ENCODE measurements at places on chromosomes 1 and 21.

DNA sequence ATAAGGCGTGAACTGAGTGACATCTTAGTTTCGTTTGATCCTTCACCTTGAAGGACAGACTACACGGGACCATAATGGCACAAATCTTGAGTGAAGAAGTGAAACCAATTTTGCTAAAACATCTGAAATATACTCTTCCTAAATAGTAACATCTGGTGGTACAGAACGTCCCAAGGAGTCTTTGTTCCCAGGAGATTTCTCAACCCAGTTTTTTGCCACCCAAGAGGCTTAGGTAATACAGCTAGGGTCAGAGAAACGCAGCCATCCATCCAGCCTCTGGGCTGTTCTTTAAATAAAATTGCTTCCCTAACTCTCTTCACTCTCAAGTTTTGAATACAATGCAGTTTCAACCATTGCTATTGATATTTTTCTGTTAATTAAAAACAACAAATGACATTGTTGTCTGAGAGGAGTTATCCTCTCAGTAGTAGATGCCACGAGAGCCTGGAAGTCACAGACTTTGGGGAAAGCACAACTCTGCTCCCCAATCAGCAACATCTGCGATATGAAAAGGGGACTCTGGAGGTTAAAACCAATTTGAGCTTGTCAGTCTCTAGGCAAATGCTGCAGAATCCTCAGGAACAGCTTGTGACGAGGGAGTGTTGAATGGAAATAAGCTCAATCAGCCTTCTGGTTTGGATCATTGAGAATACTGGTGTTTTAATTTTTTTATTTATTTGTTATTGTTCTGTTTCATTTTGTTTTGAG is 394.3 kb upstream of the ADGRL2 start:
- DNase-seq: no peak

DNA sequence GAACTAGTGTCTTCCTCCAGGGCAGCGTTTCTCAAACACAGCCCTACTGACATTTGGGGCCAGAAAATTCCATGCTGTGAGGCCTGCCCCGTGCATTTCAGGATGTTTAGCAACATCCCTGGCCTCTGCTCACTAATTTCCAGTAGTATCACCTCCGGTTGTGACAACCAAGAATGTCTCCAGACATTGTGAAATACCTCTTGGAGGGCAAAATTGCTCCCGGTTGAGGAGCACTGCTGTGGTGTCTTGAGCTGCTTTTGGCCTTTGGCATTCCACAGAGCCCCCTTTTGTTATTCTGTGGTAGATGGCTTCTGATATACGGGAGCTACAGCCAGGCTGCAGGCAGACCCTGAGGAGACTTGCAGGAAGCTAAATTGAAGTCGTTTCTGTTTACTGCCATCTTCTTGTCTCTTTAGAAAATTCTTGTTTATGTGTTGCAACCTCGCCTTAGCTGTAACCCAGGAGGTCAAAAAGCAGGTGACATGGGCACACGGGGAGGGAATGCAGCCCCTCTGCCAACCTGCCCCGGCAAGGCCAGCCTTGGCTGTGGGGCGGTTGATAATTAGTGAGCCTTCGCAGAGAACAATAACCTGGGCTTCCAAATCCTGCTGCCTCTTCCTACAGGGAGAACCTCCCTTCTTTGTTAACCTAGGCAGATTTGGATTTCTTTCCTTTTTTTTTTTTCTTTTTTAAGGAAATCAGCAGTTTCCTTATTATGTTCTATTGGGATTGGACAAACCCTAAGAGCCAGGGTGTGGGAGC is 74.7 kb upstream of the AKT3 start:
- DNase-seq: no peak

- DNase-seq: no peak
Measured at GRCh38 chr1:101975371-101975770, 21.4 kb downstream of the OLFM3 start.

- no peak for DNase-seq
Measured at GRCh38 chr21:37530901-37531351, 164.4 kb downstream of the DYRK1A start.

DNA sequence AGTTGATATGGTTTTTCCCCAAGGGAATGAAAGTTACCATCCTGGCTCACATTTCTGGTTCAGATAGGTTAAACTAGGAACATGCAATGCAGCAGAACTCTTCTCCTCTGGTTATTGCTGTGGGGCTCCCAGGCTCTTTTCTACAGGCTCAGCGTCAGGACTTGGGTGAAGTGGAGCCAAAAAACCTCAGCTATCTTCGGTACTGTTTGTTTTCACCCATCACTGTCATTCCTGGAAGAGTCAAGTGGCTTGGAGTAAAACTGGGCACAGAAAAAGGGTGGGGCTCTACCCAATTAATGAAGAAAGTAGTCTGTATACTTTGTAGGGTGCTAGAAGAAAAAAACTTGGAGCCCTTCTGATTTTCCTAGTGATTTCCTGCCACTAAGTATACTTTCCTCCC is 9.4 kb downstream of the WNT2B start:
- DNase-seq: no peak

DNA sequence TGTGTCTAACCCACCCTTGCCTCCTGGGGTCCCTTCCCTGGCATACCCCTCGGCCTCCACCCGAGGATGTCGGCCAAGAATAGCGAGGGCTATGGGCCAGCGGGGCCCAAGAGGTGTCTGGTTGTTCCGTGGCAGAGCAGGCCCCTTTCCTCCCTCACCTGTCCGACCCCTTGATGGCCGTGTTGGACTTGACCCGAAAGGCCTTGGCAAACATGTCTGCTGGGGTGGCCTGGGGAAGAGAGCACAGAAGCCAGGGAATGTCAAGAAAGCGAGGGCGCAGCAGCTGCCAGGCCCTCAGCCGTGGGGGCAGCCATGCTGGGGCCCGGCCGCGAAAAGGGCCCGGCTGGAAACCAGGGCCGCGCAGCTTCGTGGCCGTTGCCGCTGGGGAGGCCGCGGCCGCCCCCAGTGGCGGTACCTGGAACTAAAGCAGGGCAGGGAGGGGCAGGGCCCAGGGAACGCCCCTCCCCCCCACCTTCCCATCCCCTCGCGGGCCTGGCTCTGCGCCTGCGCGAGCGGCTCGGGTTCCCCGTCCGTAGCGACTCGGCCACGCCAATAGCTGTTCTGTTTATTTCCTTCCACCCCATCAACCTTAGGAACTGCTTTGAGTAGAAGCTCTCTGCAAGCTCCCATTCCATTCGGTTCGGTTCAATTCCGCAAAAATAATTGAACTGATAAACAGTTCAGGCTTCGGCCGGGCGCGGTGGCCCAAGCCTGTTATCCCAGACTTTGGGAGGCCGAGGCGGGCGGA is at the start of gene EIF2D:
Gene EIF2D, minus strand, starts transcription at position 337 of the 748 bp plus-strand sequence. Its CDS starts 123 bp downstream, at position 214.
- DNase-seq: peak; percentile 97

- DNase-seq: peak; percentile 55
Measured at GRCh38 chr21:43864962-43865539, at the start of gene AGPAT3. Gene AGPAT3 (plus strand): TSS chr21:43865223. CDS start chr21:43959682, 94,459 bp downstream.

- DNase-seq: no peak
Measured at GRCh38 chr1:178724376-178724727, 692 bp upstream of the RALGPS2 start.

- DNase-seq: peak; percentile 67
Measured at GRCh38 chr1:207959141-207959825, 48.4 kb upstream of the CD34 start.

DNA sequence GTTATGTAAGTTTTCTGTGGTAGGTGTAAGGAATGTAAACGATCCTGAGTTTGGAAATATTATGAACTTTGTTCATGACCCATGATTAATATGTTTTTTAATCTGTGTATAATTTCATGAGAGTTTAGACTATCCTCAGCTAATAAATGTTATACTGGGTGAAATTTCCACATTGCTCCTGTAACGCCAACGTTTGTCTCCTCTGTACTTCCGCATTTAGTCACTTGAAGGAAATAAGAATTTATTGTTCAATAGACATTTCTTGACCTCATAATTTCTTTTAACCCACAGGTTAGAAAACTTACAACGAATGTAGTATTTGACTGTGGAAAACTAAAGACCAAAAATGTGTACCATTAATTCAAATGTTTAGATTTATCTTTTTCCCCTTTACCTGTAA is 876 bp downstream of the KCNJ15 start:
- DNase-seq: peak; percentile 21

DNA sequence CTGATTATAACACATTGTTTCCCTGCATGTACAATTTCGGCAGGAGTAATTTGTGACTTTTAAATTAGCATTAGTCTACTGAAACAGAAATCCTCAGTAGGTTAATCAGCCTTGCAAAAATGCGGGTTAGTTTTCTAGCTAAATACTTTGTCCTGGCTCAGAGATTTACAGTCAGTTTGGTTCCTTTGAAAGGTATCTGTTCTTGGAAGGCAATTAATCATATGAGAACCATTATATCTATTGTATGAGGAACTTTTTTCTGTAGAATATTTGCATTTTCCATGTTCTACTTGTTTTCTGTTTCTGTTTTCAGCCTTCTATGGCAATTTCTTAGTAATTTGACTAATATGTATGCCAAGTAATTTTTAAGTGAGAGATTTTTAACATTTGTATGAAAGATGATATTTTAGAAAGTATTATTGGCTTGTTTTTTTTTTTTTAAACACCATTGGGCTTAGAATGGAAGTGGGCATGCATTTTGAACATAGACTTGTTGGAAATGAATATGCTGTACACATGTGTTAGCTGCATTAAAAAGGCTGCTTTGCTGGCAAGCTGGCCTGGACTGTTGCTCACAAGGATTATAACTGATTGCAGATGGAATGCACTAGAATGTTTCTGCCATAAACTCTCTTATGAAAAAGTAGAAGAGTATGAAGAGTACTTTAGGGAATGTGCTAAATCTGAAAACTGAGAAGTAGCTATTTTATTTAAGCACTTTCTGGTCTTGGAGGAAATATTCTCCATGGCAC is 26.2 kb downstream of the KIF1B start:
- no peak for DNase-seq

GRCh38 chr21:41349126-41349525 is 12.7 kb upstream of the MX2 start:
- DNase-seq: no peak

GRCh38 chr1:151803915-151804314 is 1.3 kb downstream of the LINGO4 start:
- no peak for DNase-seq

GRCh38 chr21:46214478-46215340 is 13.9 kb downstream of the LSS start:
- no peak for DNase-seq

- DNase-seq: no peak
Measured at GRCh38 chr1:3639397-3639911, 10.4 kb downstream of the WRAP73 start.

GRCh38 chr1:53520481-53520880 is 61.3 kb downstream of the DMRTB1 start:
- DNase-seq: no peak

DNA sequence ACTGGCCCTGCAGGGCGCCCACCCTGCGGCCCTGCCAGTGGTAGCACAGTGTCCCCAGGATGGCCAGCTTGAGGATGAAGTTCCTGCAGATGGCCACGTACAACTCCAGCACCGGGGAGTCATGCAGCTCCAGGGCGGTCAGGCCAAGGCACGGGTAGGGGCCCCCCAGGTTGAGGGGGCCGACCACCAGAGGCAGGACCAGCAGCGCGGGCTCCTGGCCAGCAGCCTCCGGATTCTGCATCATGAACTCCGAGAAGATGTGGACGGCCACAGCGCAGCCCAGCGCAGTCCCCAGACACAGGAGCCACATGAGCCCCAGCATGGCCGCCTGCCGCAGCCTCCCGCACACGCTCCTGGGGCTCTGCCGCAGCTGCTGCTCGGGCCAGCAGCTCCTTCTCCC is 41.0 kb downstream of the ZNF691 start:
- no peak for DNase-seq

DNA sequence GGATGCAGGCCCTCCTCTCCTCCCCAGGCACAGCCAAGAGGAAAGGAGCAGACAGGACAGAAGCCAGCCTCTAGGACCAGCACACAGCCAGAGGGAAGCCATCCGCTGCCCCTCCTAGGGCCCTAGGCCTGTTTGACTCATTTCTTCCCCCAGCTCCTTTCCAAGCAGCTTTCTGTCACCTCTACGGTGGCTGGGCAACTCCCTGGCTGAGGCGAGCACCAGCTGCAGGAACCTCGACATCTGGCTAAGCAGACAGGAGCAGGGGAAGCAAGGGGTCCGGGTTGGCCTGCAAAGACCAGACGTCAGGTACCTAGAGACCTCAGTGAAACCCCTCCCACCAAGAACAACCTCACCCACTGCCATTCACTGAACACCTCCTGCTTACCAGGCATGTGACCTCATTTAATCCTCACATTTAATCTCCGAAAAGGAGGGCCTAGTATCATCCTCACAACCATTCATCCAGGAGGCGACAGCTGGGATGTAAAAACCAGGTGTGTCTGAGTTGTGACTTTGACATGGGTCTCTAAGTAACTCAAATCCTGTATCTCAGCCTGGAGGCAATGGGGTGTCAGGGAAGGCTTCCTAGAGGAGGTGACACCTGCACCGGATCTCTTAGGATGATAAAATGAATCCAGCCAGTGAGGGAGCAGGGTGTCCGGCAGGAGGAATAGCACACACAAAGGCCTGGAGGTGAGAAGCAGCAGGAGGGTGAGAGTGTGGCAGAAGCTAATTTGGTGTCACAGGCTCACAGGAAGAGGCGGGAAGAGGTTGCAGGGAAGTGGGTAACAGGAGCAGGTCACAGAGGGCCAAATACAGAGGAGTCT is 5.9 kb downstream of the LRP8 start:
- no peak for DNase-seq

- peak; percentile 80 for DNase-seq
Measured at GRCh38 chr1:173330149-173330951, 123.2 kb upstream of the TNFSF4 start.

GRCh38 chr1:116387551-116387950 is 14.5 kb downstream of the ATP1A1 start:
- DNase-seq: no peak

GRCh38 chr1:214505134-214505533 is 46.3 kb downstream of the PTPN14 start:
- no peak for DNase-seq

DNA sequence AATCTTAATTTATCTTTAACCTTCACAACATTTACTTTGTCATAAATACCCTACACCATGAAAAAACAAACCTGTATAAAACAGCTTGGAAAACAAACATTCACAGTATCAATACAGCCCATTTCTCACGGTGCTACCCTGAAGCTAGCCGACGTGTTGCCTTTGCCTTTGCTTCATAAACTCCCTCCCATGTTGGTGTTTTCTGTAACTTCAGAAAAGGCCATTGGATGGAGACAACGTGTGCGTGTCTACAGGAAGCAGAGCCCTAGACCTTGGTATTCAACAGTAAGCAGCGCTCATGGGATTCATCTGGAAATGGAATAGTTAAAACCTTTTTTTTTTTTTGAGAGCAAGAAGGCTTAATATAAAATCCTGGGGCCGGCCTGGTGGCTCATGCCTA is 7.2 kb upstream of the PRDM15 start:
- no peak for DNase-seq

GRCh38 chr1:26225033-26225831 is 8.8 kb upstream of the CEP85 start:
- peak; percentile 71 for DNase-seq

- DNase-seq: peak; percentile 82
Measured at GRCh38 chr1:11697188-11697892, 5.8 kb downstream of the DRAXIN start.

GRCh38 chr1:203289281-203289981 is 15.9 kb upstream of the BTG2 start:
- peak; percentile 64 for DNase-seq

All from hematopoietic multipotent progenitor cell treated with erythropoietin and hydrocortisone succinate and interleukin-3 and kit ligand, for 6 days (in vitro differentiated cells).